Natural killer cell (primary cell): ENCODE measurements at places on chromosomes 7 and 10.

DNA sequence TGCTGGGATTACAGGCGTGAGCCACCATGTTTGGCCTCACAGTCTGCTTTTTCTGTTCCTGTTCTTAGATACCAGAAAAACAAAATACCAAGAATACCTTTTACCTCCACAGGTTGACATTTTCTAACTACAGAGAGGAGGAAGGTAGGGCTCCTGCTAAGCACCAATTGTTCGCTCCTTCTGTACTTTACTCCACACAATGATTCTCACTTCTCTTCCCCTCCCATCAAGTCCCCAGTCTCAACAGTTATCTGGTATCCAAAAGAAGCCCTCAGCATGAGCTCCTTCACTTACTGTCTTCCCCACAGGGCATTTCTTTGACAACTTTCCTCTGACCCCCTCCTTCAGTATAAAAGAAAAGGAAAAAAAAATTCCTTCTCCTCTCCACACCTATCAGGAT, 47.7 kb upstream of the ZNF800 start:
- no peak for DNase-seq

DNA sequence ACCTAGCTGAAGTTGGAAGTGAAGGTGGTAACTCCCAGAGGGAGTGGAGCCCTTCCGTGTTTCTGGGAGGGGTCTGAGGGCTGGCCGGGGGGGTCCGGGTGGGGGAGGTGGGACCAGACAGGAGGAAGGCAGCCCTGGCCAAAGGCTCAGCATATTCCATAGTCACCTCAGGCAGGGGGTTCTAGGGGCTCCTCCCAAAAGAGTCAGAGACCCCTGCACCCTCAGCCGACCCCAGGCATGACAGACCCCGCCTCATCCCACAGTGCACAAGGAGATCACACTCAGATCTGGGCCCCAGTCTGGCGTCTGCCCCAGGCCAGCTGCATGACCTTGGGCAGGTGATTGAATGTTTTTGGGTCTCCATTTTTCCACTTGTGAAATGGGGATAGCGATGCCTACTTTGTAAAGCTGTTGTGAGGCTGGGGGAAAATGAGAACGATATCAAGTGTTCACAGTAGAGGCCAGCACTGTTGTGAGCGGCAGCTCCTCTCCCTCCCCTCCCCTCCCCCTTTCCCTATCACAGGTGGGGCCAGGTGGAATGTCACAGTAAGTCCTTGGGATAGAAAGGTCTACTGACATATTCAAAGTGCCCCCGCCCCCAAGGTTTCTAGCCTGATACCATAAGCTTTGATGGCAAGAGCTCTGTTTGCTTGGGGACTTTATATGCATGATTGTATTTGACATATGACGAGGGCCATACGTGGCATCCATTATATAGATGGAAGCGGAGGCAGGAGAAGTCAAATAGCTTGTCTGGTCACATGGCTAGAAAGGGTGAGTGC, 33.3 kb downstream of the DNAJB12 start:
- DNase-seq: no peak

GRCh38 chr7:122311050-122311700, 6.6 kb upstream of the FEZF1 start:
- DNase-seq: no peak

- DNase-seq: no peak
Observed at GRCh38 chr7:50703654-50704053, 79.0 kb downstream of the GRB10 start.

DNA sequence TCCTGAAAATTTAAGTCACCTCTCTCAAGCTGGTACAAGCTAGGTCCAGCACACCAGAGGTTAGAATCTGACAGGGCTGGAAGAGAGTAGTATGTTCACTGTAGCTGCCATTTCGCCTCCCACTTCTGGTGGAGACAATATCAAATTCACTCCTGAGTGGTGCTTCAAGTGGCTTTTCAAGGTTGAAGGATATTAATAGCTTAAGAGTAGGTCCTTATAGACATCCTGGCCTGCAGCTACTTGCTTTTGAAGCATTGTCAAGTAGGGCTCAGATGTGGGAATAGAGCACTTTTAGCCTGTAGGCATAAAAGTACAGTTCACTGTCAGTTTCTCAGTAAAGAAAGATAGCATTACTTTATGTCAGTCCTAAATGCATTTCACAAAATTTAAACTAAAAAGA, 270.5 kb upstream of the PLPP4 start:
- no peak for DNase-seq
